ENCODE measurements at places on chromosomes 5 and 9.

DNA sequence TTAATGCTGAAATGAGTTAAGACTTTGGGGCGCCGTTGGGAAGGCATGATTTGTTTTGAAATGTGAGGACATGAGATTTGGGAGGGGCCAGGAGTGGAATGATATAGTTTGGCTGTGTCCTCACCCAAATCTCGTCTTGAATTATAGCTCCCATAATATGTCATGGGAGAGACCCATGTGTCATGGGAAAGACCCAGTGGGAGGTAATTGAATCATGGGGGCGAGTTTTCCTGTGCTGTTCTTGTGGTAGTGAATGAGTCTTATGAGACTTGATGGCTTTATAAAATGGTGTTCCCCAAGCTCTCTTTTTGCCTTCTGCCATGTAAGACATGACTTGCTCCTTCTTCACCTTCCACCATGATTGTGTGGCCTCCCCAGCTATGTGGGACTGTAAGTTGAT lies 5.1 kb downstream of the SLC25A48 start:
- H3K36me3 ChIP-seq: no peaks in the 10 kb centered on the region
- peaks cover 10% of the 10 kb centered on the region for H3K27me3 ChIP-seq
- no peak overlapping the region for H3K27ac ChIP-seq
- DNase-seq: no peak

DNA sequence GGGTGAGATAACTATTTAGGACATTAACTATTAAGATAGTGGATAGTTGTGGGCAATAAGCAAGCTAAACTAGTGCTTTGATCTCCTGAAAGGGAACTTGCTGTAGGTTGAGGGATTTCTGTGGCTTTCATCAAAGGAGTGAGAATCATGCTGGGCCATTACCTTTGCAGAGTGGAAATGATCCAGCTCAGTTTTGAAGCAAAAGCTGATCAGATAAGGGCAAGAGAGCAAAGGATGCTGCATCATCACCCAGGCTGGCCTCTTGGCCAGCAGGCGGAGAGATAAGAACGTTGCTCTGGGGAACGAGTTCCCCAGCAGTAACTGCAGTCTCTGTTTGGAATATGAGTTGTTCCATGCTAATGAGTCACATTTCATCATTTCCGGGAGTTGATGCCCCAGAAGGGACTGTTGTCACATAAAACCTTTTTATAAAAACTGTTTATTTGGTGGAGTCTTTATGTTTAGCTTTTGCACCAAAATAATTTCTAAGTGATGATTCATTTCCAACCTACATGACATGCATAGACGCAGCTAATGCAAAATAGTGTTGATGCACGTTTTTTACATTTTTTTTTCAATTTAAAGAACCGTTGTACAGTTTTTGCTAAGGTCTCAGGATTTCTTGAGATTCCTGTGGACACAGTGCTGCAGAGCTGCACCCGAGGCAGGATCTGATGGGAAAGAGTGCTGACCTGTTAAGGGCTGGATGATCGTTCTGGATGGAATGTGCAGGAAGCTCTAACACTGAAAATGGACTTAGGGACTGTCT lies 99.3 kb downstream of the ACTBL2 start:
- H3K4me1 ChIP-seq: peaks cover 3% of the 10 kb centered on the region
- H3K36me3 ChIP-seq: no peaks in the 10 kb centered on the region
- DNase-seq: peak; percentile 20
- H3K4me3 ChIP-seq: peak overlapping the region; percentile 13

DNA sequence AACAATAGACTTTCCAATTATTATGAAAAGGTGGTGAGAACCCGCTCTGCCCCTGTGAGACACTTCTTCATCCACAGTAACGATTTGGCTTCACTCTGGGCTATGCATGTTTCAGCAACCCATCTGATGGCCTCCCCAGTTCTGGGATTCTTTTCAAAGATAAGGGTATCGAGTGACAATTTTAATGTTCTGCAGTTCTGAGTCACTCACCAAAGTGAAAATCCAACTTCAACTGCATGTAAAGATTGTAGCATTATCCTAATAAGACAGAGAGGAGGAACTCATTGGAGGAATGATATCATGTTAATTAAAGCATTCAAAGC lies 1078.3 kb upstream of the SEMA6A start:
- no peaks in the 10 kb centered on the region for H3K4me1 ChIP-seq
- H3K4me3 ChIP-seq: no peak overlapping the region
- H3K27me3 ChIP-seq: no peaks in the 10 kb centered on the region
- H3K27ac ChIP-seq: no peak overlapping the region
- H3K36me3 ChIP-seq: no peaks in the 10 kb centered on the region
- DNase-seq: no peak

DNA sequence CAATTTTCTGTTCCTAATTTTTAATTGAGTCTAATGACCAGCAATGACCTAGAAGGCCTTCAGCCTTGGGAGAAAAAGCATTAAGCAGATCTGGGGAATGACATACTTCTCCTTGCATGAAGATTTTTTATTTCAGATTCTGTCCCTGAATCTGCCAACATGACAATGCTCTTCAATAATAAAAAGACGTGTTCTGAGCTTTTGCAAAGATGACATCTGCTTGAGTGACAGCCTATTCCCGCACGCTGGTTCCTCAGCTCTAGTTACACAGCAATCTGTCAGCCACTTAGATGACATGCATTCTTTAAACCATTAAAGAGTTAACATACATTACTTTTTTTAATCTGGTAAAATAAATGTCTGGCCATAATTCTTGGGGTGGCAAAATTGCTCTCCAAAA lies 129.3 kb upstream of the CDH6 start:
- H3K4me3 ChIP-seq: no peak overlapping the region
- no peak for DNase-seq
- no peaks in the 10 kb centered on the region for H3K4me1 ChIP-seq

DNA sequence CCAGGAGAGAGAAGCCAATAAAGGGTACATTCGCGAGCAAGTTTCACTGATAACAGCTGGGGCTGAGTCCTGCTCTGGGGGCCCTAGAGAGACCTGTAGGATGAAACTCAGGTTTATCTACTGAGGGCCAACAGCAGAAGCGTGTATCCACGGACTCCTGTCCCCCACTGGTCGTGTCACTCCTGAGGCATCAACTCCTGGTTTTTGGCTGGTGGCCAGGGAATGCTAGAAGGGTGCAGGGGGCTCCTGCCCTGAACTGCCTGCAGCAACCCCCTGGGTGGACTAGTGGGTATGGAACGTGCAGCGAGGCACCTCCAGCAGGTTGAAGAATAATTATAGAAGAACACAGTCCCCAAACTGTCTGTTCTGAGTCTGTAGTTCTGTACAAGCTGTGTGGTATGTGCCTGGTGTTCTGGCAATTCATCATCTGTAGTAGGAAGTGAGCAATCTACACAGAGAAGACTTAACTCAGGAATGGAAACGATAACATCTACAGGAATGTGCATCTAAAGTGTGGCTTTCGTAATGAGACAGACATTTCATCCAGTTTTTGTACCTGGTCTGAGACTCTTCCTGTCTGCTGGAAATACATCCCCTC lies 64.5 kb upstream of the GNA14 start:
- DNase-seq: no peak
- H3K4me3 ChIP-seq: no peak overlapping the region
- H3K4me1 ChIP-seq: no peaks in the 10 kb centered on the region
- no peaks in the 10 kb centered on the region for H3K36me3 ChIP-seq

DNA sequence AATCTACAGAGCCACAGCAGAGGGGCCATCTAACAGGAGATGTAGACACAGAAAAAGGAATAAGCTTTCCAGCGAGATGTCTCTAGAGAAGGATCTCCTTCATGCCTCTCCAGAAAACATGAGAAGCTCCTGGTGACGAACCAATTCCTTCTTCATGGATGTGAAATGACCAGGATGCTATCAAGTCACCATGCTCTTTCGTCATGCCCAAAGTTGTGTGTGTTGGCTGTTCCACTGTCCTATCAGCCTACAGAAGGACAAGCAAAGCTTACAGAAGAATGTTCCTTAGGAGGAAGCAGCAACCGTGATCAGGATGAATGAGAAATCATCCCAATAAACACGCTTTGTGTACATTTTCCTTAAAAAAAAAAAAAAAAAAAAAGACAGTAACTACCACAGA lies 54.4 kb downstream of the ALDH7A1 start:
- no peaks in the 10 kb centered on the region for H3K4me1 ChIP-seq
- H3K36me3 ChIP-seq: no peaks in the 10 kb centered on the region
- no peak overlapping the region for H3K27ac ChIP-seq
- H3K4me3 ChIP-seq: no peak overlapping the region

DNA sequence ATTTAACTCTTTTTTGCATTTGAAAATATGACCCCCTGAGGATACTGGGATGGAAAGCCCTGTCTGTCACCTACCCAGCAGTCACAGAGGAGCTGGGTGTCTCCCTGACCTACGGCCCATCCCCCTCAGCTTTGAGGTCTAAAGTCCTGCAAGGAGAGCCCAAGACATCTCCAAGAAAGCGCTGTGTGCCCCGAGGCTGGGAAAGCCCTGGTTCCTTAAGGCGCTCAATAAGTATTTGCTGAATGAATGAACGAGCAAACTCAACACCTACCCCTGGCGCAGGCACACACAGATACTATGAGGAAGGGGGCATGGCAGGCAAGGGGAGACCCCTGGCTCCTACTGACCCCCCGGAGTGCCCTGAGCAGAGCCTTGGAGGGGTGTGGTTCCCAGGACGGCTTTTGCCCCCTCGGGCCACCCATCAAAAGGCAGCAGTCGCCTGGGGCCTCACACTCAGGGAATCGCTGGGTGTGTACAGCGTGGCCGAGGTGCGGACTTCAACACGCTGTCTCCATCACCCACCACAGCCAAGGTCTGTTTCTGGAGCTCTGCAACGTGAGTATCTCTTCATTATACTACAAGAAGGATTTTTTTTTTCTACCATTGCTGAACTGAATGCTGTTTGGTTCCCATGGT lies 211.6 kb downstream of the ERCC6L2 start:
- H3K36me3 ChIP-seq: no peaks in the 10 kb centered on the region
- no peaks in the 10 kb centered on the region for H3K27me3 ChIP-seq
- no peak overlapping the region for H3K27ac ChIP-seq

- H3K36me3 ChIP-seq: no peaks in the 10 kb centered on the region
- no peaks in the 10 kb centered on the region for H3K27me3 ChIP-seq
- H3K4me1 ChIP-seq: peaks cover 16% of the 10 kb centered on the region
- H3K27ac ChIP-seq: no peak overlapping the region
- DNase-seq: no peak
- H3K4me3 ChIP-seq: no peak overlapping the region
Measured at GRCh38 chr9:129211686-129212085, 33.6 kb upstream of the IER5L start.

GRCh38 chr9:6080154-6080716 lies 64.8 kb upstream of the RANBP6 start:
- peak; percentile 76 for DNase-seq
- H3K4me1 ChIP-seq: no peaks in the 10 kb centered on the region
- H3K36me3 ChIP-seq: no peaks in the 10 kb centered on the region
- H3K27me3 ChIP-seq: no peaks in the 10 kb centered on the region

DNA sequence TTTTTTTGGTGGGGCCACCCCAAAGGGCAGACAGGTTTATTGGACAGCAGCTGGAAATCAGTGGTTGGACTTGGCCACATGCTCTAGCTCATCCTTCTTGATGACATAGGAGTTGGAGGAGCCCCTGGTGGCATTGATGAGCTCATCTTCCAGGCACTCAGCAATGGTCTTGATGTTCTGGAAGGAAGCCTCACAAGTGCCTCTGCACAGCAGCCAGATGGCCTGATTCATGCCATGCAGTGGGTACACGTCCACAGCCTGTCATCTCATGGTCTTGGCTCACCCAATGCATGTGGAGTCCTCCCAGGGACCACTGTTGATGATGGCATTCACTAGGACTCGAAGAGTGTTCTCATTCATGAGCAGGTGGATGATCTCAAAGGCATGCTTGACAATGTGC lies 11.3 kb upstream of the RCL1 start:
- no peaks in the 10 kb centered on the region for H3K4me1 ChIP-seq
- no peak overlapping the region for H3K4me3 ChIP-seq
- DNase-seq: no peak
- no peak overlapping the region for H3K27ac ChIP-seq
- H3K36me3 ChIP-seq: no peaks in the 10 kb centered on the region

- H3K4me3 ChIP-seq: no peak overlapping the region
- H3K27ac ChIP-seq: no peak overlapping the region
- no peak for DNase-seq
- no peaks in the 10 kb centered on the region for H3K36me3 ChIP-seq
- no peaks in the 10 kb centered on the region for H3K27me3 ChIP-seq
Measured at GRCh38 chr9:11204521-11204920, 591.7 kb upstream of the PTPRD start.

GRCh38 chr9:29213417-29214153 lies 1640.3 kb upstream of the C9orf72 start:
- H3K27me3 ChIP-seq: peaks cover 5% of the 10 kb centered on the region
- H3K4me3 ChIP-seq: no peak within 1 kb of the TSS
- H3K36me3 ChIP-seq: no peaks in the 10 kb centered on the region

DNA sequence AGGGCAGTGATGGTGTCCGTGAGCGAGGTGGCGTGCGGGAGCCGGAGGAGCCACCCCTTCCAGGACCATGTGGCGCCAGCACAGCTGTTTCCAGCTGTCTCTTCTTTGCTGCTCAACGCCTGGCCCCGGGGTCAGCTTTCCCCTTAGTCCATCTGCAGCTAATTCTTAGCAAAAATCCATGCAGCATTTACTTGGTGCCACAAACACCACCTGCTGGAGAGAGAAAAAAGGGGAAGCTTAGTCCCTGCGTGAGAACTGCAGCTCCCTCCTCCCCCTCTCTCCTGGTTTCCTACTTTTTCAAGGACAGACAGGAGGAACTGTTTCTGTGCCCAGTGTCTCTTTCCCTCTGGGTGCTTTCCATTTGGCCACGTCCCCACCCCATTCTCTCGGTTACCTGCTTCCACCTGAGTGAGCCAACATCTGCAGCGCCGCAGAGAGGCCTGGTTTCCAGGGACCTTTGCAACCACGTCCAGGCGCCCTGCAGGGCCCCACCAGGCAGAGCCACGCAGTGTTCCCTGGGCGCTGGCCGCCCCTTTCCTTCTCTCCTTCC lies 3.4 kb downstream of the SLC6A19 start:
- no peak overlapping the region for H3K27ac ChIP-seq
- no peaks in the 10 kb centered on the region for H3K4me1 ChIP-seq
- no peak overlapping the region for H3K4me3 ChIP-seq
- DNase-seq: no peak

DNA sequence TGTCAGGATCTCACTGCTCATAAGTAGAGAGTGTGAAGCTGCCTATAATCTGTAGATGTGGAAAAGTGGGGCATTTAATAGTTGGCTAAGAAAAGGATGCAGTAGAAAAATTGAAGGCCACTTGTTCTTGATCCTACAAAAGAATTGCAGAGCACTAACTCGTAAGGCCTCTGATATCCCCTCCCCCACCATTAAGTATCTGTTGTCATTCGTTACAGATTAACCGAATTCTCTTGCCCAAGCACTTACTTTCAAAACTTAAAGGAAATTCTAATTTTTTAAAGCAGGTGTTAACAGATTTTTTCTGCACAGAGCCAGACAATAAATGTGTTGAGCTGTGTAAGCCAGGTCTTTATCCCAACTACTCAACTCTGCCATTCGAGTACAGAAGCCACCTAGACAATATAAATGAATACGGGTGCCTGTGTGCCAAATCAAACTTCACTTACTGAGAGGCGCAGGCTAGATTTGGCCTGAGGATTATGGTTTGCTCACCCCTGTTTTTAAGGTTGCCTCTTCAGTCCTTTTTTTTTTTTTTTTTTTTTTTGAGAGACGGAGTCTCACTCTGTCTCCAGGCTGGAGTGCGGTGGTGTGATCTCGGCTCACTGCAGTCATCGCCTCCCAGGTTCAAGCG lies 234.8 kb downstream of the RFK start:
- no peaks in the 10 kb centered on the region for H3K4me1 ChIP-seq
- DNase-seq: no peak
- H3K27me3 ChIP-seq: no peaks in the 10 kb centered on the region
- no peak overlapping the region for H3K4me3 ChIP-seq
- H3K27ac ChIP-seq: no peak overlapping the region
